ENCODE measurements at places on chromosomes 4 and X.

DNA sequence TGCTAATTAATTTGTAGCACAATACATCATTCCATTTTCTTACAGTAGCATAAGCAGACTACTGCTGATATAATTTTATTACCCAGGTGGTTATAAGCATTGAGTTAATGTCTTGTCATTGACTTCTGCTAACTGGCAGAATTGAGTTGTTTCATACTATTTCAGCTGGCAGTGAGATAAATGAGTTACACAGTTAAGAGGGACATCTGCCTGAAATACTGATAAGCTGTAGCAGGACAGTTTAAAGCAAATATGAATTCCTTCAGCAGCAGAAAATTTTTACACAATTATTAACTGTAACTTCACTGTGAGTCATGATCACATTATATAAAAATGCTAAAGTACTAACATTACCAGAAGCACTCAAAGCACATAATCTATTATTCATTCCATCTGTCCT, 326.8 kb downstream of the INPP4B start:
- DNase-seq, result no peak

DNA sequence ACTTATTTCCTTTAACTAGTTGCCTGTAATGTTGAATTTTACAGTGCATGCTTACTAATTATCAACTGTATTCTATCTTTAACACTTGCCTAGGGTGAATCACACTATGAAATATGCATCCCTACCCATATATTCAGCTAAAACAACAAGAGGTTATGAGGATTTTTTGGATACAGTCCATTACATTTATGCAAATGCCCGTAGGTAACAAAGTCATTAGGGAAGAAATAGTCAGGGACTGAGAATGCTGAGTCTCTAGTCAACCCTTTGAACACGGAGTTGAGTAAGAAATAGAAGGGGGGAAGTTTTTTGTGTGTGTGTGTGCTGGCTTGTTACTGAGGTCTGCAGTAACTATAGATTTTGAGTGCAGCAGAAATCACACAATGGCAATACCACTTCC, 26.1 kb upstream of the CBLL2 start:
- no peak for DNase-seq

- no peak for DNase-seq
These were observed 484 bp downstream of the CXCL2 start for GRCh38 chr4:74098427-74098994.

DNA sequence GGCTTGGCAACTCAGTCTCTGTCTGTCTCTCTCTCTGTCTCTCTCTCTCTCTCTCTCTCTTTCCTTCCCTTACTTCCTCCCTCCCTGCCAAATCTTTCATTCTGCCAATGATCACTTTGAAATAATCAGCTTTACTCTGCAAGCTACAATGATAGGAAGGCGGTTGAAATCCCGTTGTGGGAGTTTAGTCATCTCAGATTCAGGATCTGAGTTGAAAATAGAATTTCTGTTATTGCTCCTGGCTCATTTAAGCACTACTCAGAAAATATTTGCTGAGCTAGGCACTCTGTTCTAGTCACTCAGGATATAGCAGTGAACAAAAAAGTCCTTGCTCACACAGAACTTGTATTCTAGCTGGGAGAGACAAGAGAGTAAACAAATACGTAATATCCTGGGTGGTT, 56.3 kb upstream of the DCTD start:
- DNase-seq, result no peak

DNA sequence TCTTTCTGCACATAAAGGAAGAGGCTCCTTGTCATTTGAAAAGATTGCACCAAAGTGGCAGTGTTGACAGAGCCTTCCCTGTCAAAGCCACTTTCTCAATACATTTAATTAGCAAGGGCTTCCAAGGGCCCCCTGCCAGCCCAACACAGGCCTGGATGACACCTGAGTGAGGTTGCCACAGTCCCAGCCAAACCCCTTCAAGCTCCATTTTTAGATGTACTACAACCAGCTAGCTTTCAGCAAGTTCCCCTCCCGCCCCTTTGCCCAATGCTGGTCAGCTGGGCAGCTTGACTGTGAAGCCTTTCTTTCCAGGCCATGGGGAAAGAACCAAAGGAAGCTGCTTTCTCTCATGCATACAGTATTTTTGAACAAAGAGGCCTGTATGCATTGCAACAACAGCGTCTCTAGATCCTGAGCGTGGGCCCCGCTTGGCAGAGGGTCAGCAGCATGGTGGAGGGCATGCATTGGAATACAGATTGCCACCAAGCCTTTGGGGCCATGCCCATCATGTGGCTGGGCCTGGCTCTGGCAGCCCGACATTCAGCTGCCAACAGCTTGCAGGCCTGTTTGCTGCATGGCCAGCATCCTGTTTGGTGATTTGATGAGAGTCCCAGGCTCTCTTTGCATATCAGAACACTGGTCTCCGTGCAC, 261.1 kb upstream of the GATB start:
- DNase-seq, result no peak

- DNase-seq, result no peak
These were observed 34.7 kb downstream of the FRMPD3 start for GRCh38 chrX:107484002-107484726.

DNA sequence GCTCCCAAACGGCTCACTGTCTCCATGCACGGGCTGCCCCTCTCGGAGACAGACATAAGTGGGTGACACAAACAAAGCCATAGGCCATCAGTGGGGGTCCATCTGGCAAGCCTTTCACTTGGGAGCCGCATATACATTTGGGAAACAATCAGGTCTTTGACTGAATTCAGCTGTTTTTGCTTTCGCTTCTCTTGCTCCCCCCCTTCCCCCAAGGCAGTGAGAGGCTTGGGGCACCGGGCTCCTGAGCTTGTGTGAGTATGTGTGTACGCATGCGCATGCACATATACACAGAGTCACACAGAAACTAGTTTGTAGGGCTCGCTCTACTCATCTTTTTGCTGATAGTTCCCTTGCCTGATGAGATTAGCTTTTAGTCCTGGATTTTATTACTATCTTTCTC, 284.4 kb downstream of the AFF2 start:
- DNase-seq, result no peak

DNA sequence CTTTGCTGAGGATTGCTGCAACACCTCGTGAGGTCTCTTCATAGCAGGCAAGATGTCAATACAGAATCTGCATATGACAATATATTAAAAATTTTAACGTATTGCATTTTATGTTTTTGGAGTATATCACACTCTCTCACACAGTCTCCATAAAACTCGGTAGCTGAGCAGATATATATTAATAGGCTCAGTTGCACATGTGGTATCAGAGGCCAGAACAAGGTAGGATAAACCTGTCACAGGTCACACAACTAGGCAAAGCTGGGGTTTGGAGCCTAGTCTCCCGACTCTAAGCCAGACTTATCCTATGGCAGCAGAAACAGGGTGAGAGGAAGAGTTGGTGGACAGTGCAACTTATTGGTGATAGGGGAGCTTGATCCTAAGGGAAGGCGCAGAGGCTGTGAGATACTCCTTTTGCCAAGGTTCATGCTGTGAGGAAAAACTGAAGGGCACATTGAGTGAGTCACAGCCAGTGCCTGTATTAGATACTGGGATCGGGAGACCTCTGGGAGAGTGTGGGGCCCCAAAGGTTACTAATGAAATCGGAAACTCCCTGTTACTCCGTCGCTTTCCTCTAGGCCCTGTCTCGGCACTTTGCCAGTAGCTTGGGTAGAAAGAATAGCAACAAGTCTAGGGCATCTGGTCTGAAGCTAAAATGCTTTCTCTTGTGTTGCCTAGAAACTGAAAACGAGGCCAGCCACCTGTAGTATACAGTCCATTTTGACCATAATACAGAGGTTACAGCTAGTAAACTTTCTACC, 195.7 kb downstream of the ARHGAP10 start:
- peak; percentile 11 for DNase-seq

- no peak for DNase-seq
These were observed 189.7 kb upstream of the SLIT2 start for GRCh38 chr4:20062054-20062453.

DNA sequence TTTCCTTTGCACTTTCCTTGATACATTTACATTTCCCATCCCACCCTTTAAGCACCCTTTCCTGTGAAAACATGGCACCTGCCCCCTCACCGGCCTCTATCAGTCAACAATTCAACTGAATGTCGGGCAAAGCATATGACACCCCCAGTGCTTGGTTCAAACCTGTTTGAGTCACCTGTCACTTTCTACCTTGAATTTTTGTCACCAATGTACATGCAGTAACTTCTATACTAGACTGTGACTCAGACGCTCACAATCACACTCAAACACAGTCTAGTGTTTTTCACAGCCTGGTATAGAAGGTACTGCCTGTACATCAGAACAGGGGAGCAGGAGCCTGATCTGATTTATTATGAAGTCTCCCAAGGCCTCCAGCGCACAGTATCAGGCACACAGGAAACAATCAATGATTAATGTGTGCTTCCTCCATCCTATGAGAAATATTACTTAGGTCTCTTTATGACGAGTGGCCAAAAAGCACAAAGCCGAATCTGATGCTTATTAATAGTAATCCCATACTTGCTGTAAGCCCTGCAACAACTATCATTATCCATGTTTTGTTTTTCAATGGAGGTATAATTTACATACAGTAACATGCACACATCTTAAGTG, 49.2 kb upstream of the FAM9C start:
- DNase-seq, result no peak

DNA sequence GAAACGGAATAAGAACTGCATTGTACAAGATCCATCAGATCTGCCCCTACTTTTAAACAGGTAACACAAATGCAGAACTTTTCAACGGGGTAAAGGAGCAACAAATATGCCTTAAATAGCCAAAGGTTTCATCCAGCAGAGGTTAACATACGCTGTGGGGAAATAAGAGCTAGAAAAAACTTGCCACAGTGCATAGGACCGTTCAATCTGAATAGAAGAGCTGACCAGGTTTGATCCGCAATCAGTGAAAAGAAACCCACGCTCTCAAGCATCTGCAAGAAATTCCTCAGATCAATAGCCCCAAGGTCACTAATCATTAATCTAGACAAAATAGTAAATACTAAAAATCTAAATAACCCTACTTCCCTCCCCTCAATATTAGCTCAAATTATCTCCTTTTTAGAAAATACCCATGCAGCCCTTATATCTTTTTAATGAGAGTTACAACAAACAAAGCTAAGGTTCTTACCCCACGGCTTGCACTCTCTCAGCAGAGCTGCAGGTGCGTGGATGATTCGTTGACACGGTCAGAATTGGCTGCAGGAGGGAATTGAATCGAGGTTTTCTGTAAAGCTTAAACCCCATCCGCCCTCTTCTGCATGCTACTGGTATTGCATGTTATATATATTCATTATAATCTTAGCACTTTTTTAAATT, at the start of gene TLR10:
Gene TLR10 (minus strand): TSS at position 539 of the 657 bp plus-strand sequence. CDS start 7,400 bp downstream, outside the sequence.
- DNase-seq, result peak; percentile 63

DNA sequence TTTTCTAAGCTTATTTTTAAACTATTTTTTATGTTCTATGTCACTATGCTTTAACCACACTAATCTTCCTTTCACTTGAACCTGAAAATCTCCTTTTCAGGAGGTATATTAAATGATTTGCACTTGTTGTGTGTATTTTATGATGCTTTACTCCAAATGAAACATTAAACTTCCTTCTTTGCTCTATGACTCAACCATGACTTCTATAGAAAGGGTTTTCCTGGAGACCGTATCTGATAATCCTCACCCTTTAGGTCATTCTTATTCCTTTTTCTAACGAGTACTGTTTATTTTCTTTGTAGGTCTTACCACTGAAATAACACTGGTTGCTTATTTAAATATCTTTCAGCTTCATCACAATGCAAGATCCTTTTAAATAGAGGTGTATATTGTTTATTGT, 1163.2 kb downstream of the PCDH18 start:
- DNase-seq, result no peak

- no peak for DNase-seq
These were observed 1981.3 kb upstream of the IGFBP7 start for GRCh38 chr4:59091146-59092142.

DNA sequence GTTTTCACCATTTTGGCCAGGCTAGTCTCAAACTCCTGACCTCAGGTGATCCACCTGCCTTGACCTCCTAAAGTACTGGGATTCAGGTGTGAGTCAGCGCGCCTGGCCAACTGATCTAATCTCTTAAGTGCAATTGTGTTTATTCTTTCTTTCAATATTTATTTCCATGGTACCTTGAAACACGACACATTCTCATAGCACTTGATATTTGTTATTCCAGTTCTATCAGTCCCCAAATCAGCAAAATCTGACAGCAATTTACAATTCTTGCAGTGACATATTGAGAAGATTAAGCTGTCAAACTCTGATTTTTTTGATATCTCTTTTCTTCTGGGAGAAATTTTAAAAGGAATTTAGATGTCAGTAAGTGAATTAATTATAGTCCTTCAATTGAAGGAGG, 218.1 kb upstream of the FAT4 start:
- no peak for DNase-seq

DNA sequence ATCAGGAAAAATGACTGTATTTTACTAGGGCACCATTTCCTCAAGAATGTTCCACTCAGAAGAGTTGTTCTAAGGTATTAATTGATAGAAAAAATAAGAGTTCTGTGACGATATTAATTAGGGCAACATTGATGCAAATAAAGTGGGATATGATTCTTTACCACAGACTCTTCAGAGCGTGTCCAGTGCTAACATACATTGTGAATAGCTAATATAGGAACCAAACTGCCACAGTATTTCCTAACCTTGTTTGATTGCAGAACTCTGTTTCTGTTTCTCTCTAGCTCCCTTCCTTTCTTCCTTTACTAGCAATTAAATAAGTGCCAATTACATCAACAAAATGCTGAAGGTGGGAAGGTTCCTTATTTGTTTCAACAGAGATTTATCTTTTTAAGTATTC, 154.1 kb upstream of the CPEB2 start:
- no peak for DNase-seq

GRCh38 chr4:169080981-169081380, 70.9 kb upstream of the CBR4 start:
- no peak for DNase-seq

DNA sequence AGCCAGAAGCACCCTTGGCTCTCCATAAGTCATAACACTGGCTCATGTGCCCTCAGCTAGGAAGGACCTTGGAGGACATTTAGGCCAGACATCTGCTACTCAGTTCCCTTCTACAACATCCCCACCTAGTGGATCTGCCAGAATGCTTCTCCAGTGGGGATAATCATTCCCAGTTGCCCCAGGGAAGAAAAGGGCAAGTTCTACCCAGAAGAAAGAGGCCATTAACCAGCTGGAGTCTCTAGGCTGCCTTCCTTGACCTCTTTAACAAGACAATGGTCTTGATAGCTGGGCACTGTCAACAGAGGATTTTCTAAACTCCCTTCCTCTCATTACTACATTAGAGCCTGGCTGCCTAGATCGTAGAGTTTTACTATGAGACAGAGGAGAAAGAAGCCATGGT, 42.0 kb downstream of the LGI2 start:
- DNase-seq, result no peak

- no peak for DNase-seq
These were observed 22.8 kb upstream of the PPP2R2C start for GRCh38 chr4:6495296-6495590.

GRCh38 chr4:133145758-133146573, 3.1 kb upstream of the PCDH10 start:
- no peak for DNase-seq

- no peak for DNase-seq
These were observed 160.1 kb downstream of the TET2 start for GRCh38 chr4:105306820-105307219.

- DNase-seq, result no peak
These were observed 91.2 kb downstream of the PLS3 start for GRCh38 chrX:115652221-115652620.

- DNase-seq, result no peak
These were observed 23.6 kb downstream of the KLF3 start for GRCh38 chr4:38687571-38688011.

GRCh38 chr4:181507180-181507835, 735.9 kb upstream of the TENM3 start:
- no peak for DNase-seq

GRCh38 chr4:108272561-108272960, 103.8 kb upstream of the LEF1 start:
- peak; percentile 19 for DNase-seq

All from urothelium cell line (cell line).